Hematopoietic multipotent progenitor cell treated with erythropoietin and hydrocortisone succinate and interleukin-3 and kit ligand, for 4 days (in vitro differentiated cells): ENCODE measurements at places on chromosomes 16 and 17.

GRCh38 chr17:37506678-37507077 lies 17.0 kb downstream of the DUSP14 start:
- peak; percentile 77 for DNase-seq

DNA sequence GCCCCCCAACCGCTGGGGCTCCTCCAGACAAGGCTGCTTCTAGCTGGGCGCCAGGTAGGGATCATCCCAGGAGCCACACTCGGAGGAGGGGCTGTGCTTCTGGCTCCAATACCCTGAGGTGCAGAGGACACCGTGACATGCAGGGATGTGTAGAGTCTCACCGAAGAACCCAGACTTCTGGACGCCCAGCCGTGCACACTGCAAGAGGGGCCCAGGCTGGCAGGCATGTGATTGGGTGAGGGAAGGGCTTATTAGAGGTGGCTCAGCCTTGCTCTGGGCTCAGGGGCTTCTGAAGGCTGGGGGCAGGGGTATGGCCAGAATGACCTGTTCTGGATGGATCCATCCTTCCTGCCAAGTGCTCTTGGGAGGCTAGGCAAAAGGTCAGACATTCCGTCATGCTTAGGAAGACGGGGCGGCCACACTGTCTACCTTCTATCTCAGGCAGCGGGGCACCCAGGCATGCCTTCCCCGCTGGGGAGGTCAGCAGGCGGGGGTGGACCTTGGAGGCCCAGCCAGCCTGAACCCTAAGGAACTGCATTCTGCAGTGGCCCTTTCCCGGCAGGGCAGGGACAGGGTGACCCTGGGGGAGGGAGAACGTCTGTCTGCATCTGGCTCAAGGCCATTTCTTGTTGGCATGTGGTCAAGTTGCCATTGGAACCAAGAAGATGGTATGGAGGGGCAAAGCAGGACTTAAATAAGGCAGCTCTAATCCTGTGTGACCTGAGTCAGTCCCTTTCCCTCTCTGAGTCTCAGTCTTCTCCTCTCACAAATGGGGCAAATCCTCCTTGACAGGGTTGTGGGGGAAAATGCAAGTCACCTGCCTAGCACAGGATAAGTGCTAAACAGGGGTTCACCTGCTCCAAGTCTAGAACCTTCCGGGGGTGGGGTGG lies 5.8 kb upstream of the ADGRG1 start:
- DNase-seq = no peak

- DNase-seq = no peak
Measured at GRCh38 chr17:64245218-64246145, 17.6 kb downstream of the TEX2 start.

DNA sequence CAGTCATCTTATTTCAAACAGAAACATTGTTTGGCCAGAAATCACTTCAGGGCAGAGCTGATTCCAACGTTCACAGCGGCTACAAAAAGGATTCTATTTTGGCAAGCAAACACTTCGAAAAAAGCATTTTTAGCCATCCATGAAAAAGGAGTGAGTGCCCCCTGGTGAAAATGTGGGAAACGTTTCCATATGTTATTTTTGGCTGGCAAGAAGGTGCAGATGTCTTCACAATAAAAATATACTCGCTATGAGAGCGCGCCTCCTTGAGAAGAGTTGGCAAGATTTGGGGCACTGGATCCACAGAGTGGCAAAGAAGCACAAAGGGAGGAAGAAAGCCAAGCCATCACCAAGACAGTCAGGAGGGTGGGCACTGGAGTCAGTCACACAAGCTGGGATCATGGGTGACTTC lies 191.1 kb downstream of the CHD9NB start:
- no peak for DNase-seq

GRCh38 chr17:35715416-35715815 lies 16.0 kb upstream of the RASL10B start:
- no peak for DNase-seq

GRCh38 chr16:66576296-66576695 lies 3.0 kb upstream of the CMTM2 start:
- no peak for DNase-seq
